NCI-H1436 treated with DMSO at 0.1 percent for 48 hours (cell line): ENCODE measurements at places on chromosomes 2 and 18.

GRCh38 chr2:53268086-53268485 lies 499.5 kb upstream of the CHAC2 start:
- no peak for DNase-seq

DNA sequence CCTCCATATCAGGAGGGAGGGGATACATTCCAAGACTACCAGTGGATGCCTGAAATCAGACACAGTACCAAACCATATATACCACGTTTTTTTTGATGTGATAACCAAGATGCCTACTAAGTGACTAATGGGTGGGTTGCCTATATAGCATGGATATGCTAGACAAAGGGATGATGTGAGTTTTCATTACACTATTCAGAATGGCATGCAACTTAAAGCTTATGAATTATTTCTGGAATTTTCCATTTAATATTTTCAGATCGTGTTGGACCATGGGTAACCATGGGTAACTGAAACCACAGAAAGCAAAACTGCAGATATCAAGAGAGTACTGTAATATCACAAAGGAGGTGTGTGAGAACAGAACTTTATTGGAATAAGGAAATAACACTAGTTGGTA lies 39.6 kb upstream of the CRACDL start:
- DNase-seq, result no peak

GRCh38 chr2:206241736-206242135 lies 32.7 kb upstream of the ZDBF2 start:
- no peak for DNase-seq

DNA sequence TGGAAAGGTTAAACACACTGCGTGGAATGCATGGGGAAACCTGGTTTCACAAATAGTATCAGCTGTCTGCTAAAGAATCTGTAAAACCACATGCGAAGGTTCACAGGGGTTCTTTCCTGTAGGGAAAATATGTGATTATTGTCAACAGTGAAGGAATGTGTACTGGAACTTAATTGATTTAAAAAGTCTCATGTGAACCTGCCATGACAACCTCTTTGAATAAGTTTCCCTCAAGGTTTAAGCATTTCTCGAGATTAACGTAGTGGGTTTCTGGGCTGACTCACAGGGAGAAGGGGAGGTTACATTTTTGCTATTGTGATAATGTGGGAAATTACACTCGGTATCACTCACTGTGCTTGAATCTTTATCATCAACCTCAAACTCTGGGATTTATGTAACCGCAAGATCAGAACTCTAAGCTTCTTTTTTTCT lies 28.2 kb upstream of the IL1R1 start:
- no peak for DNase-seq

GRCh38 chr2:233597522-233597921 lies 19.9 kb upstream of the UGT1A8 start:
- DNase-seq, result no peak

DNA sequence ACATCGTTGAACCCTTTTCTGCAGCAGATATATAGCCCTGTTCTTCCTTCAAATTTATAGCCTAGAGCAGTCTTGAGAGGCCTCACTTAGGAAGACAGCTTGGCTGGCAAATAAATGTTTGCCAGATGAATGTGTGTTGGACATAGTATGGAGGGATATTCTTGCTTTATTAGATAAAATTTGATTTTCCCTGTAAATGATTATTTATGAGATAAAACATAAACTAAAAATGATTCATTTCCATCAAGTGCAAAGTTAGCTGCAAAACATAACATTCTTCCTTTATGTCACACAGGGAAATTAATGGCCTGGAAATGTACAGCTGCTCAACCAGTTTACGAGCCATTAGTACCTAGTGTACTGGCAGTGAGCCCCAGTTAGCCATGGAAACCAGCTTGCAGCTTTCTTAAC lies 82.5 kb downstream of the LIMS1 start:
- DNase-seq, result no peak

DNA sequence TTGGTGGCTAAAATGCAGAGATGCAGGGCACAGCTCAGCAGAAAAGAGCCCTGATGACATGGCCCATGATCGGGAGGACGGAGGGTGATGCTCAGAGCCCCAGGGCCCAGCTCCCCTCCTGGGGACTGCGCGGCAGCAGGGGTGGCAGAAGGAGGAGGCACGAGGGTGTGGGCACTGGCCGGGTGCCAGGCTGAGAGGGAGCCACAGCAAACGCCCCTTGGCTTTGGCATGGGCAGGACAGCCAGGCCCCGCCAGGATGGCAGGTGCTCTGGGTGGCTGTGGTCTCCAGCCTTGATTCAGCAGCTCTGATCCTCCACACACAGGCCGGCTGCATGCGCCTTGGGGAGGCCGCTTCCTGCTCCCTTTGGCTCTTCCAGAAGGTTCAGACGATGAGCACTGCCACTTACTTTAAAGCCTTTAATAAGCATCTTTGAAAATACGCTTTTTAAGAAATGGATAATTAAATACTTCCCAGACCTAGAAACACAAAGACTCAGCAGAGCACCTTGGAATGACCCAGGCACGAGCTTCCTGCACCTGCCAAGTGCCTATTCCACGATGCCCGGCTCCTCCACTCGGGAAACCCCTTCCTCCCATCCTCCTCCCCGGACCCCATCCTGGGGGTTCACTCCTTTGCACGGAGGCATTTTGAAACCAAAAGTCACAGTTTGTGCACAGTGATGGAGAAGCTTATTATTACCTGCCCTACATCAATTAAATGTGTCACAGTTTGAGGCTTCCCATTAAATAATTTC lies 78.5 kb upstream of the SNTG2 start:
- no peak for DNase-seq

DNA sequence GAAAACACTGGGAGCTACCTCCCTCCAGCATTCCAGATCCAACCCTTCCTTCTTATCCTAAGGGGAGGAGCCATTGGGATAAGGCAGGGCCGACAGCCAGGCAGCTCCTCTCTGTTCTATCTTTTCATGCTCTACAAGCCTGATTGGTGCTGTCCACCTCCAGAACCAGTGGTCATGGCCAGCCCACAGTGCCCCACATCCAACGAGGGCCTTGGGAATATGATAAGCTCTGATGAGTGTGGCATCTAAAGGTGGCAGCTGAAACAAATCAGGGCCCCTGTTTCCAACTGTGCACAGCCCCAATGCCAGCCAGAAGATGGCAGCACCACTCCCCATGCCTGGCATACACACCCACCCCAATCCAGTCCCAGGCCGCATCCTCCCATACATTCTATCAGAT lies 329.3 kb downstream of the C1D start:
- DNase-seq, result no peak

- DNase-seq, result no peak
These were observed 13.5 kb downstream of the ESPNL start for GRCh38 chr2:238113611-238114010.
